ENCODE measurements at places on chromosomes 6 and 20.

GRCh38 chr6:48834706-48835105 lies 628.3 kb downstream of the MMUT start:
- no peak overlapping the region for H3K4me3 ChIP-seq
- H3K27ac ChIP-seq, result no peak overlapping the region
- H3K4me1 ChIP-seq, result no peaks in the 10 kb centered on the region
- no peaks in the 10 kb centered on the region for H3K36me3 ChIP-seq

- peaks cover 11% of the 10 kb centered on the region for H3K36me3 ChIP-seq
- H3K27ac ChIP-seq, result no peak overlapping the region
- H3K27me3 ChIP-seq, result no peaks in the 10 kb centered on the region
- no peaks in the 10 kb centered on the region for H3K4me1 ChIP-seq
These were observed 60.7 kb downstream of the VAPB start for GRCh38 chr20:58449681-58450221.

- no peak overlapping the region for H3K4me3 ChIP-seq
- DNase-seq, result no peak
- H3K27ac ChIP-seq, result no peak overlapping the region
- H3K4me1 ChIP-seq, result peaks cover 14% of the 10 kb centered on the region
These were observed 176.4 kb upstream of the MYLIP start for GRCh38 chr6:15952231-15953151.

GRCh38 chr6:120237221-120237620 lies 887.7 kb upstream of the MAN1A1 start:
- no peak overlapping the region for H3K27ac ChIP-seq
- no peak for DNase-seq
- H3K4me3 ChIP-seq, result no peak overlapping the region
- no peaks in the 10 kb centered on the region for H3K4me1 ChIP-seq

- H3K27ac ChIP-seq, result no peak overlapping the region
- H3K4me1 ChIP-seq, result no peaks in the 10 kb centered on the region
- no peak for DNase-seq
- no peaks in the 10 kb centered on the region for H3K27me3 ChIP-seq
- H3K36me3 ChIP-seq, result no peaks in the 10 kb centered on the region
- H3K4me3 ChIP-seq, result no peak overlapping the region
These were observed 117.6 kb downstream of the SLC24A3 start for GRCh38 chr20:19330038-19330437.
